ENCODE measurements at places on chromosomes 5 and 9.

GRCh38 chr9:68746525-68746924, 41.5 kb downstream of the PIP5K1B start:
- DNase-seq: no peak

DNA sequence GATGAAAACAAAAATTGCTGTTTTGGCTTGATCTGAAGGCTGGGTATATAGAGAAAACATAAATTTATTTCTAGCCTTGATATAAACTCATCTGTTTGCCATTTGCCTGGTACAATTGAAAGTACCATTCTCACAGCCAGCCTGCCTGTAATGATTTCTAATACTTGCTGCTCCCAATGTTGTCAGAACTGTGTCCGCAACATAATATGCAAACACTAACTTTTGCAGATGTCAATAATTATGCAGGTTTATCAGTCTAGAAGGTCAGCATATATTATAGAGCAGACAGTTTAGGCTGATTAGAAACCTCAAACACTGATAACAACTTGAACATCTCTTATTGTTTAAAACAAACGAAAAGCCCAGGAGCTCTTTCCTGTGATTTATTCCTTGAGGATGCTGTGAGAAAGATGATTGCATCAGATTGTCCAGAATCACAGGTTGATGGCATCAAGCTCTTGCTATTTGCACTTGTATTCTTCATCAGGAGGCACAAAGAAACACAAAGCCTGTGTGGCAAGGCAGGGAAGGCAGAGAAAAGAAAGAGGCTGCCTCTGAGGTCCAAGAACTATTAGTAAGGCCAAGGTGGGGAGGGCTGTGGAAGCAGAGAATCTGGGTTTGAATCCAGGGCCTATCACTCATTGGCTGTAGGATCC, 21.4 kb upstream of the HMHB1 start:
- no peak for DNase-seq

DNA sequence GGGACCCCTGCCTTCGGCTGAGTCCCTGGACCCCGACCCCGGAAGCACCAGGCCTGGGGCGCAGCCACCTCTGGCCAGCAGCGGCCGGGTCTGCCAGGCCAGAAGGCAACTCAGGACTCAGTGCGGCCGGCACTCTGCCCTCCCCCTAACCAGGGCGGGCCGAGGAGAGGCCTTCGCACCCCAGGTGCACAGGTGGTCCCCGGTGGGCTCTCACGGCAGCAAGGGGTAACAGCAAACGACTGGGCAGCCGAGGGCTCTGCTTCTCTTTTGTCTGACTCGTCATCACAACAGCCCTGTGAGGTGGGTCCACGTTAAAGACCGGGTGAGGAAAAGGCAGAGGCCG, 20.7 kb upstream of the NOTCH1 start:
- no peak for DNase-seq

- no peak for DNase-seq
Measured at GRCh38 chr5:91211997-91212713, 171.0 kb downstream of the ARRDC3 start.

DNA sequence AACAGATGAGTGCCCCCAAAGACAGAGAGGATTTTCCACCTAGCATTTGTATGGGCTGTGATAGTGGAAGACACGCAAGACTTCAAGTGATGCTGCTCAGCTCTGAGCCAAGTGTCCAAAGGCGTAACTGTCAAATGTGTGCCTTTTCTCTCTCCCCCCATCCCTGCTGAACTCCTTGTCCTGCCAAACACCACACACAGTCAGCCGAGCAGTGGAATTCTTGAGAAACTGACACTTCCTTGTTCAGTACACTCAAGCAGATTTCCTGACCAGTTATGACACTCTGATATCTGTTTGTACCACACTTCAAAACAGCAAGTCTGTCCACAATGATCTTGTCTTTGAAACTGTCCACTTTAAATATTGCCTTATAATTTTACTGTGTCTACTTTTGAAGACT, 166.4 kb downstream of the PIK3R1 start:
- DNase-seq: no peak

GRCh38 chr9:98784831-98785806, 11.2 kb downstream of the ANKS6 start:
- no peak for DNase-seq

- DNase-seq: no peak
Measured at GRCh38 chr9:21873540-21874221, 71.2 kb downstream of the MTAP start.

- no peak for DNase-seq
Measured at GRCh38 chr5:65041296-65042158, 272.8 kb downstream of the CWC27 start.

GRCh38 chr5:124888050-124888506, 141.6 kb upstream of the ZNF608 start:
- DNase-seq: no peak

DNA sequence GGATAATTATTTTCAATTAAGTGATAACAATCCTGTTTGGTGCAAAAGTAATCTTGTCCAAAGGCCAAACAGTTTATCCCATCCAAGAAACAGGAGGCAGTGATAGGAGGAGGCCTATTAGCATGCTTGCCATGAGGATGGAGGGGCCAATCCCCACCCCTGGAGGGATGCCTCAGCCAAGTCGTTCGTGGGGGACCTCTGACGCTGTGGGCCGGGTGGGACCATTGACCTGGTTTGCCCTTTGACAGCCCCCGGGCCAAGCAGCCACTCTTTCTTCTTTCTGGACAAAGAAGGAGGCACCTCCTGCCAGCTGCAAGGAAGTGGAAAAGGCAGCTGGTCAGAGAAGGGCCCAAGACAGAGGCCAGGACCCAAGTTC, 39.5 kb upstream of the GRHPR start:
- DNase-seq: no peak

- DNase-seq: no peak
Measured at GRCh38 chr5:111507276-111507675, 5.1 kb downstream of the STARD4 start.

DNA sequence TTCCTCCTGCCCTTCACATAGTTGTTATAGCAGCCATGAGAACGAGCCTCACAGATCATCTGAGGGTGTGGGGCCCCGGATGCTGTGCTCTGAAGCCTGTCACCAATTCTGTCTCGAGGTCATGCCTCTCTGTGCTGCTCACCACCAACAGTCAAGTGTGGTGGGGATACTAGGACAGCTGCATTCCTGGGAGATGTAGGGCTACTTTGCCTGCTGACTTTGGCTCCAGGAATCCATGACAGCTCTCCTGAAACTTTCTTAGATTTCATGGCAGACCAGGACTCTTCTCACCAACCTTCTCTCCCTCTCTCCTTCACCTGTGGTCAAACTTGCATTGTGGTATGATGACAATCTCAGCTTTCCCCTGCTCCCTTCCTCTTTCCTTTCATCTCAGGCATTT, 395.9 kb downstream of the PSAT1 start:
- no peak for DNase-seq

- DNase-seq: no peak
Measured at GRCh38 chr5:135481387-135481786, 29.2 kb upstream of the TIFAB start.

DNA sequence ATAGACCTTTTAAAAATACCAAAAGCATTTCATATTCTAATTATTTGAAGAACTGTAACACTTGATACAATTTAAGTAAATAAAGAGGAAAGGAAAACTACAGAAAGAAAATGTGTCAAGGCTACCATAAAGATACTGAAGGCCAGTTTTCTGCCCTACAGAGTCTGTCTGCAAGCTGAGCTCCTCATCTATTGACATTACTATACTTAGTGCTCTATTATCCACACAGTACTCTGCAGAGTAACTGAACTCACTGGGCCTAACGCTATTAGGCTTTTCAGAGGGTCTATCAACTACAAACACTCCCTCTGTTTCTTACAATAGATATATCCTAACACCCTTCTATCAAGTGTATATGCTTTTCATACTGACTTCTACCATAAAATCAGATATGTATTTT, 57.1 kb upstream of the SUSD1 start:
- no peak for DNase-seq

- DNase-seq: no peak
Measured at GRCh38 chr5:125012727-125013451, 266.4 kb upstream of the ZNF608 start.

GRCh38 chr9:104090578-104090977, 3.5 kb upstream of the SMC2 start:
- DNase-seq: no peak

- DNase-seq: peak; percentile 13
Measured at GRCh38 chr9:93118863-93119702, 15.0 kb downstream of the NINJ1 start.

- peak; percentile 27 for DNase-seq
Measured at GRCh38 chr9:137370865-137371520, 52.0 kb downstream of the EXD3 start.

GRCh38 chr5:112388074-112388473, 31.0 kb downstream of the EPB41L4A start:
- no peak for DNase-seq

- DNase-seq: no peak
Measured at GRCh38 chr9:84123648-84124406, 143.2 kb downstream of the RMI1 start.

DNA sequence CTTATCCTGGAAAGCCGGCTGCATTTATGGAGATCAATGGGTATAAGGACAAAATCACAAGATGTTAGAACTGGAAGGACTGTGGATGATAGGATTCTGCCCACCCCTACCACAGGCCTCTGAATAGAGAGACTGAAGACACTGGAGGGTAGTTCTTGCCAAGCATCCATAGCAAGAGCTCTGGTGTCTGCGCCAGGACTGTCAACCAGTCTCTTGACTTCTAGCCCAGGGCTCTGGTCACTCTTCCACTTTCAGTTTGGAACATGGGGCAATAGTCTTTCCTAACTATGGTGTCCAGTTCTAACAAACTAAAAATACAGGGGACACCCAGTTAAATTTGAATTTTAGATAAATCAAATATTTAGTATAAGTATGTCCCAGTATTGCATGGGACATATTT, 23.4 kb downstream of the LARP1 start:
- no peak for DNase-seq

DNA sequence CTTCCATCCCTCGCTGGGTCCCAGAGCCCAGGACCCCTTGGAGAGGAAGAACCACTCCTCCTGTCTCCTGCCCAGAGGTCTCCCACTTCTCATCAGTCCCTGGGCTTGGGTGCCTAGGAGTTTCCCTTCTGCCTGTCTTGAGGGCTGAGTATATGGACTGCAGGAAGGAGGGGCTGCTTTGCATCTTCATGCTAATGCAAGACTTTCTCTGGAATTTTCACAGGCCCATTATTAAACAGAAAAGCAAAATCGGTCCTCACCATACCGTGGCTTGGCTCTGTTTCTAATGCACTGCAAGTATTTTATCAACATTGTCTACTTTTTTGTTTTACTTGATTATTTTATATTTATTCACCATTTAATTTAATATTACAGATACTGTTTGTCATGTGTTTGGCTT, 34.5 kb downstream of the TRIO start:
- DNase-seq: no peak

DNA sequence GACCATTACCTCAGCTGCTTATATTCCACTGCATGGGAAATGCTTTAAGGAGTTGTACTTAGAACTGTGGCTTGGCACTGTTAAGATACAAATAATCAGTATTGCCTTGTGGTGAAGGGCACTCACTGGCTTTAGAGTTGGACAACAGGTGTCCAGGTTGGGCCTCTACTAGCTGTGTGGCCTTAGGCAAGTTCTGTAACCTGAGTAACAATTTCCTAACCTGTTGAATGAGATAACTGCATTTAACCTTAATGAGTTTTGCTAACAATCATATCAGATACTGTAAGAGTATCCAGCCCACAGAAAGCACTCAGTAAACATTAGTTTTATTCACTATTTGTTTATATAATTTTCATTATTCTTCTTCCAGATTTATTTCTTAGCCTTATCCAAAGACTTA, 17.2 kb upstream of the HK3 start:
- no peak for DNase-seq

DNA sequence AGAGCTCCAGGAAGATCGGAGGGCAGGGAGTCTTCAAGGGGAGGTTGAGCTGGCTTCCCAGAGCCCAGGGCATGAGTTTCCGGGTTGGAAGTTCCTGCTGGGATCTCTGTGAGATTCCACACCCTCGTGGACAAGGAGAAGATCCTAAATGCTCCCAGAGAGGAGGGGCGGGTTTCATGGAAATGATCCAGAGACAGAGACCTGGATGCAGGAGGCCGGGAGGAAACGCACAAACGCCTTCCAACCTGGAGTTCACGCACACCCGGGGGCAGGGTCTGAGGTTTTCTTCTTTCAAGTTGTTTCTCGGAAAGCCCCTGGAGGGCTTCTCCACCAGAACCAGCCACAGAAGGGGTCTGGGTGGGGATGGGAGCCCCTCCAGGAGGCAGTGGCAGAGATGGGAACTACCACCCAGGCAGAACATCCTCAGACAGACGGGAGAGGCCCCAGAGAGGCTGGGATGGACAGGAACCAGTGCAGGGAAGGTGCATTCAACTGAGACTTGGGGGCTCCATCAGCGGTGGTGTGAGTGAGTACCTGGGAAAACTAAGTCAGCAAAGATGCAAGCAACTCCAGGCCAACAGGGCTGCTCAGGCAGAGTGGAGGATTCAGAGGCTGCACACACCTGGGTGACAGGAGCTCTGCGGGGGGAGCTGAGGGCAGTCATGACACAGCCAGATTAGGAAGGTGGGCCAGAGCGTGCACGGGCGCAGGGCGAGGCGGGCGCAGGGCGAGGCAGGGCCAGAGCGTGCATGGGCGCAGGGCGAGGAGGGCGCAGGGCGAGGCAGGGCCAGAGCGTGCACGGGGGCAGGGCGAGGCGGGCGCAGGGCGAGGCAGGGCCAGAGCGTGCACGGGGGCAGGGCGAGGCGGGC, 52.1 kb upstream of the EXOC3 start:
- DNase-seq: no peak

DNA sequence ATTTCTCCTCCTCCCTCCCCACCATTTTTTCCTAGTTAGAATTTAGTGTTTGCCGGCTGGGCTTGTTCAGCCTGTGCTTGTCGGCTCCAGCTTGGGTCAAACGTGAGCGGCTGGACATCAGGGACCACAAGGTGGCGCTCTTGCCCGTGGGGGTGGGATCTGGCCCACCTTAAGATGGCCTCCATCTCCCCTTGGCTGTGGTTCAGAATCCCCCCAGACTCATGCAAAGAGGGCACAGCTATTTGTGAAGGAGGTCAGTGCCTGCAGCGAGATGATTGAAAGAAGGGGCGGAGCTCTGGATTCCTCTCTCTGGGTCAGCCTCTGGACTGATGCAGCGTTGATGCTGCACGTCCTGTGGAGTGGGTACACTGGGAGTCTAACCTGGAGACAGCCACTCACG, 283.3 kb upstream of the TUT7 start:
- peak; percentile 41 for DNase-seq

GRCh38 chr5:116862632-116863455, 288.2 kb upstream of the SEMA6A start:
- DNase-seq: no peak

GRCh38 chr5:135721548-135722090, 112.8 kb upstream of the SLC25A48 start:
- DNase-seq: no peak

Measured in right hindlimb (tissue), 1 donor.